ENCODE measurements at places on chromosomes 3 and 15. TPM values are rescaled to one million over a fixed set of nuclear protein-coding genes. Genes with fewer than 3 reads are reported as not detected.

Gene SLC22A13
- total RNA-seq: 0.22 TPM

- DNase-seq: no peak
Measured at GRCh38 chr3:89171687-89172545, 64.5 kb downstream of the EPHA3 start.

- no peak for DNase-seq
Measured at GRCh38 chr15:52161406-52161966, 29.7 kb downstream of the GNB5 start.

Gene CYP11A1
- total RNA-seq: 2.5 TPM

DNA sequence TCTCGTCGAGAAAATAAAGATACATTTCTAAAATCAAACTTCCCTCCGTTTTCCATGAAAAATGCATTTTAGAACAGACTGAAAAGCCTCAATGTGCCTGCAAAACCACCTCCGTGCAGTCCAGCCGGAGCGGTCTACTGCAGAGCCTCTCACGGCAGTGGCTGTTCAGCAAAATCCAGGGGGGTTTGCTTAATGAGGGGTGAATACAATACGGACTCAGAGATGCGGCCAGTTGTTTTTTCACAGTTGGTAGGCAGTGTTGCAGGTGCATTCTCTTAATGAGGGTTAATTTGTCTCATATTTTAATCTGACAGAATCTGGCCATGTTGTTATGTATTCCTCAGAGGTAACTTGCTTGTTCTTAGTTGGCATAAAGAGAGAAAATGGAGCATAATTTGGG lies 223.0 kb downstream of the EBLN2 start:
- no peak for DNase-seq

GRCh38 chr3:150874666-150875219 lies 30.5 kb downstream of the MINDY4B start:
- no peak for DNase-seq

GRCh38 chr3:64064804-64065203 lies 41.5 kb upstream of the PSMD6 start:
- DNase-seq: no peak

- DNase-seq: peak; percentile 70
Measured at GRCh38 chr3:45929042-45929679, 14.1 kb upstream of the CXCR6 start.

DNA sequence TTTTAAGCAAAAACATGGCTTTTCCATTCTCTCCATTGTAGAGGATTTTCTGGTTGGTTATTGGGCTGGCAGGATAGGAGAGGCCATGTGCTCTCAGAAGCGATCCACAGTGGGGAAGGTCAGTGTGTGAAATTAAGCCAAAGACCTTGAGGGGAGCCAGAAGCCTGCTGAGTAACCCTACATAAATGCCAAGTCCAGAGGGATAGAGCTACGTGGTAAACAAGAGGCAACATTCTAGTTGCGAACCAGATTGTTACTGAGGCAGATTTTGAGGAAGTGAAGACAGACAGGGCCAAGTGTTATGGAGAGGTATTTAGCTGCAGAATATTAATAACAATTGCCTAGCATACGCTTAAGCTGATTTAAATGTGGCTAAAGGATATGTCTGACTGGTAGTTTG lies 592.8 kb upstream of the GBE1 start:
- DNase-seq: no peak

Gene GHRL
- total RNA-seq: 0.48 TPM
